Activated CD4-positive, alpha-beta T cell treated with anti-CD3 and anti-CD28 coated beads, Interleukin-2, amount 50 U/mL, for 1 hour (primary cell): ENCODE measurements at places on chromosomes 13 and 19.

DNA sequence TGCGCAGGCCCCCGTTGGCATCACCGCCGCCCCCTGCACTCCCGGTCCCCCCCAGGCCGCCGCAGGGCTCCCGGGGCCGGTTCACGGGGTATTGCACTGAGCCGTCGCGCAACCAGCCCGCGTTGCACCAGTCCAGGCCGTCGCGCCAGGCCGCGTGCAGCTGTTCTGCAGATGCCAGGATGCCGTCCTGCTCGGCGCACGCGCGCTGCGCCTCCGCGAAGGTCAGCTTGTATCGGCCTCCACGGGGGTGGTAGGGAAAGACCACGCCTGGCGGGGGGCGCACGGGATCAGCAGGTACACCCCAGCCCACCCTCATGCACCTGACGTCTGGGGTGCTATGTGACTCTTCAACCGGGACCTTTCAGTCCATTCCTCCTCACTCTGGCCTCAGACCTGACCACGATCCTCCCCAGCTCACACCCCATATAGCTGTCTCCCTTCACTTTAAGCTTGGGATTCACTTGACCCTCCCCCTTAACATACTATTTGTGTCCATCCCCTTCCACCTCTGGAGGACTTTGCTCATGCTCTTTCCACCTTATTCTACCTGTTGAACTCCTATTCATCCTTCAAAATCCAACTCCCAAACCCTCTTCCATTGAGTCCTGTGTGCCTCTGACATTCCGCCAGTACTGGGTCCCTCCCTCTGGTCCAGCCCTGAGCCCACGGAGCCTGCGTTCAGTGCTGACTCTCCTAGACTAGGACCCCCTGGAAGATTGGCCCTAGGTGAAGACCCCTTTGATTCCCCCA, 14.3 kb downstream of the TM6SF2 start:
- DNase-seq, result no peak

- DNase-seq, result no peak
Measured at GRCh38 chr13:110641055-110642015, 26.0 kb downstream of the NAXD start.

- DNase-seq, result no peak
Measured at GRCh38 chr19:30448386-30449077, 76.3 kb downstream of the ZNF536 start.

- no peak for DNase-seq
Measured at GRCh38 chr13:78215458-78216108, 297.0 kb upstream of the EDNRB start.

GRCh38 chr13:62747629-62748028, 1332.0 kb upstream of the PCDH20 start:
- DNase-seq, result no peak

GRCh38 chr13:48892688-48893075, 83.0 kb upstream of the FNDC3A start:
- no peak for DNase-seq

GRCh38 chr19:16921766-16922591, 33.2 kb downstream of the F2RL3 start:
- no peak for DNase-seq

DNA sequence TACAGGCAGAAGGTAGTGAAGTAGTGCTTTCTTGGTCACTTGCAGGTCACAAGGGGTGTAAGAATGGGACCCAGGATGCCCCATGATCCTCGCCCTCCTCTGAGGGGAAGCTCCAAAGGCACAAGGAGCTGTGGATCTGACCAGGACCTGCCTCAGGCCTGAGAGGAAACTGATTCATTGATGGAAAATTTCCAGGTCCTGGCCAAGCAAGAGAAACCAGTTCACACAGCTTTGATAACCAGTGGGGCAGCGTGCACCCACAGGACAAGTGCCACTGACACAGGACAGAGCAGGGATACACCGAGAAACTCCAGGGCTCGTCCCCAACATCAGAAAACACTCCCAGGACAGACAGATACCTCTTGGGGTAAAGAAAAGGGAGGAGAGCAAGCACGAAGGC, 177.1 kb downstream of the RBM26 start:
- DNase-seq, result no peak

DNA sequence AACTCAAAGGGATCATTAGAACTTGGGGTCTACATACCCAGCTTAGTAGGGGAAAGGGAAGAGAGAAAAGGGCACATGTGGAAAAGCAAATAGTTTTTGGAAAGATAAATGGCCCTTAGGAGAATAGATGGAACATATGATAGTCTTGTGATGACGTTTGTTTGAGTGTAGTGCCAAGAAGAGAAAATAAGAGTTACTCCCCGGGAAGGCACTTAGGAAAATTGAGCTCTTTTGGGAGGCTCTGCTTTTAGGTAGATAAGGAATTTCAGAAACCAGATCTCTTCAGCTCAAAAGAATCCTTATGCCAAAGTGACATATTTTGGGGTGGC, 44.8 kb upstream of the SERTM1 start:
- DNase-seq, result no peak

DNA sequence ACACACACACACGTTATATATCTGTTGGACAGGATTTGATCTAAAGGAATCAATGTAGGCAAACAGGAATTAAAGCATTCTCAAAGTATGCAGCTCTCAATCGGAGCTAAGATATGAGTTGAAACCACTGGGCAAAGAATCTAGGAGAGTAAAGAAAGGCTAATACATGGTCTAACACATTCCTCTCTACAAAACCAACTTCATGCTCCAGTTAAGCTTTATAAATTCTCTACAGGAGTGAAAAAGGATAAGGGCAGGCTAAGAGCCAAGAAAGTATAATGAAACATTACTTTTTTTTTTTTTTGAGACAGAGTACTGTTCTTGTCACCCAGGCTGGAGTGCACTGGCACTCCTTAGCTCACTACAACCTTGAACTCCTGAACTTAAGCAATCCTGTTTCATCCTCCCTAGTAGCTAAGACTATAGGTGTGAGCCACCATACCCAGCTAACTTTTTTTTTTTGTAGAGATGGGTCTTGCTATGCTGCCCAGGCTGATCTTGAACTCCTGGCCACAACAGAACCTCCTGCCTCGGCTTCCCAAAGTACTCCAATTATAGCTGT, 10.6 kb downstream of the FBXL3 start:
- no peak for DNase-seq

DNA sequence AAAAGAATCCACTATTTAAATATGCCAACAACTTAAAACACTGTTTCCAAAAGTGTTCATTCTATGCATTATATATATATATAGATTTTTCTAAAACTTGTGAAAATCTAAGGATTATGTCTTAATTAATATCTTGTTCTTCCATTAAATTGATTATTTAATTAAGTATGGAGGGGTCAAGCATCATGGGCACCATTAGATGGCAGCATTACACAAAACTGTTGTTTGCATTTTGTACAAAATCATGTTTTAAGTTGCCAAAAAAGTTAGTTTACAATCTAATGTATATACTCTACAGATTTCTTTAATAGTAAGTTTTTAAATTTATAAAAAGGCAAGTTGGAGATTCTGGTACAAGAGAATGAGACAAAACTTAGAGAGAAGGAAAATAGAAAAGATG, 213.2 kb upstream of the EDNRB start:
- no peak for DNase-seq

GRCh38 chr13:57627663-57628062, 3.9 kb upstream of the PCDH17 start:
- DNase-seq, result no peak

DNA sequence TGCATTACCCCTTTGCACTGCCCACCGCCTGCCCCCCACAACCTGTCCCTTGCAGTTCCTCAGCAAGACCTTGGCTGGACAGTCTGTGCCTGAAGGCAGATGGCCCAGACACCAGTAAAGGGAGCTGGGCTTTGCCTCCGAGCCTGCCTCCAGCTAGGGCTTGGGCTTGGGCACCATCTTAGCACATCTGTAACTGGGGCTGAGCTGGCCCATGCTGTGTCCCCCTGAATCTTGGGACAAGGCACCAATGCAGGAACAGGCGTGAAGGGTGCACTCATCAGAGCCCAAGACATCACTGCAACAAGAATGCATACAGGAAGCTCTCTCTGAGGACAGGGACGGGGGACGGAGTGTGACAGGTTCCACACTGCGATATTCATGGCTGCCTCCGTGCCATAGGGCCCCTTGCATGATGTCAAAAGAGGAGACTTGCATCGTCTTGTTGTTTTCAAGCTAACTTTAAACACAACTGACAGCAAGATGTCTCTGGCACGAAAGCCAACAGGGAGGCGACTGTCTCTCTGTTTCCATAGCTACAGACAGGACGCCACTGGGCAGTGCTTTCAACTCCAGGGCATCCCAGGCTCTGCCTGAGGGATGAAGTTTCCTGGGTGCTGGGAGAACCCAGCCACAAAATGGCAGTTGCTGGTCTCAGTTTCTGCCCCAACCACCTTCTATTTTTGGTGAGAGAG, 8.7 kb upstream of the CHST8 start:
- DNase-seq, result no peak
